WTC11 (cell line): ENCODE measurements at places on chromosomes 1 and 21.

DNA sequence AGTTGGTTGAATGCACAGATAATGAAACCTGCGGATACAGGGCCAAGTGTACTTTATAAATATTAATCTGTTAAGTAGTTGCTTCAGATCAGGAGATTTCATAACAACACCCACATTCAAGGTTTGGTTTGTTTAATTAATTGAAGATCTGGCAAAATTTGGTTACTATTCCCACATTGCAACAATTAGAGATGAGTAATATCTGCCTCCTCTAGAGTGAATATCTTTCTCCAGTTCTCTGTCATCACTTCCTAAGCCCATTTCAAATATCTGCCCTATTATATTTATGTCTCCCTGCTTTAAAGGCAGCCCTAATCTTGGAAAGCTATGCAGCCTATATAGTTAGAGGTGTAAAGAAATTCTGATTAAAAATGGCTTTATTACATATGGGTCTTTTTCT is 61.4 kb downstream of the PPP2R5A start:
- H3K4me3 ChIP-seq: no peak overlapping the region
- no peak overlapping the region for H3K27ac ChIP-seq
- no peak for DNase-seq
- H3K27me3 ChIP-seq: no peaks in the 10 kb centered on the region
- H3K36me3 ChIP-seq: peaks cover 3% of the 10 kb centered on the region
- H3K4me1 ChIP-seq: no peaks in the 10 kb centered on the region

DNA sequence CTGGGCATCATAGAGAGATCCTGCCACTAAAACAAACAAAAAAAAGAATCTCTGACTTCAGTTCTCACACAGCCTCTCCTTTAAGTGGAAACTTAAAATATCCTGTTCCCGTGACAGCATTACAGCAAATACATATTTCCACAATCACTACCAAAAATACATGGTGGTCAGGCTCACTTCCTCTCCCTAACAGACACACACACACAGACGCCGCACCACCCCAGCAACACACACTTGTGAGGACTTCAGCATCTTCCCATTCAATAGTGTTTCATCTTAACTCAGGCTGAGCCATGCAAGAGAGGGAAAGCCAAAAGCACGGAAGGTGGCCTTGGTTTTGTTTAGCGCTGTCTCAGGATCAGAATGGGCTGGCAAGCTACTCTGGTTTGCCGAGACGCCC is 21.9 kb downstream of the KIAA1614 start:
- no peaks in the 10 kb centered on the region for H3K36me3 ChIP-seq
- H3K27me3 ChIP-seq: no peaks in the 10 kb centered on the region; the same call in 1 of the 2 replicates
- H3K4me1 ChIP-seq: peaks cover 9% of the 10 kb centered on the region
- no peak for DNase-seq

DNA sequence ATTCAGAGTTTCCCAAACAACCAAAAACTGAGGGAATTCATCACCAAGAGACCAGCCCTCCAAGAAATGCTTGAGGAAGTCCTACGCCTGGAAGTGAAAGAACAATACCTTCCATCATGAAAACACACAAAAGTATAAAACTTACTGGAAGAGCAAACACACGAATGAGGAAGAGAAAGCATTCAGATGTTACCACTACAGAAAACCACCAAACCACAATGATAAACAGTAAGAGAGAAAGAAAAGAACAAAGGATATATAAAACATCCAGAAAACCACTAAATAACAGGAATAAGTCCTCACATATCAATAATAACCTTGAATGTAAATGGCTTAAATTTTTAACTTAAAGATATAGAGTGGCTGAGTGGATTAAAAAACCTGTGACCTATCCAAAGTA is 58.5 kb upstream of the BCL10 start:
- no peak for DNase-seq
- H3K27ac ChIP-seq: no peak overlapping the region; the same call in 1 of the 2 replicates
- H3K36me3 ChIP-seq: peaks cover 6% of the 10 kb centered on the region
- H3K4me1 ChIP-seq: peaks cover 23% of the 10 kb centered on the region
- no peaks in the 10 kb centered on the region for H3K27me3 ChIP-seq
- no peak overlapping the region for H3K4me3 ChIP-seq

DNA sequence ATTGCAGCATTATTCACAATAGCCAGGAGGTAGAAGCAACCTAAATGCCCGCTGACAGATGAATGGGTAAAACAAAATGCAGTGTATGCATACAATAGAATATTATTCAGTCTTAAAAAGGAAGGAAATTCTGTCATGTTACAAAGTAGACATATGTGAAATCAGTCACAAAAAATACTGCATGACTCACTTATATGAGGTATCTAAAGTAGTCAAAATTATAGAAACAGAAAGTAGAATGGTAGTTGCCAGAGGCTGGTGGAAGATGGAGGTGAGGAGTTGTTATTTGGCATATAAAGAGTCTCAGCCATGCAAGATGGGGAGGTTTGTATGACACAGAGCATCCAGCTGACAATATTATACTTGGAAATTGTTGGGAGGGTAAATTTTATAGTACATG is 43.0 kb upstream of the EGLN1 start:
- no peak for DNase-seq
- no peak overlapping the region for H3K27ac ChIP-seq
- H3K4me3 ChIP-seq: no peak overlapping the region
- peaks cover 25% of the 10 kb centered on the region for H3K36me3 ChIP-seq

DNA sequence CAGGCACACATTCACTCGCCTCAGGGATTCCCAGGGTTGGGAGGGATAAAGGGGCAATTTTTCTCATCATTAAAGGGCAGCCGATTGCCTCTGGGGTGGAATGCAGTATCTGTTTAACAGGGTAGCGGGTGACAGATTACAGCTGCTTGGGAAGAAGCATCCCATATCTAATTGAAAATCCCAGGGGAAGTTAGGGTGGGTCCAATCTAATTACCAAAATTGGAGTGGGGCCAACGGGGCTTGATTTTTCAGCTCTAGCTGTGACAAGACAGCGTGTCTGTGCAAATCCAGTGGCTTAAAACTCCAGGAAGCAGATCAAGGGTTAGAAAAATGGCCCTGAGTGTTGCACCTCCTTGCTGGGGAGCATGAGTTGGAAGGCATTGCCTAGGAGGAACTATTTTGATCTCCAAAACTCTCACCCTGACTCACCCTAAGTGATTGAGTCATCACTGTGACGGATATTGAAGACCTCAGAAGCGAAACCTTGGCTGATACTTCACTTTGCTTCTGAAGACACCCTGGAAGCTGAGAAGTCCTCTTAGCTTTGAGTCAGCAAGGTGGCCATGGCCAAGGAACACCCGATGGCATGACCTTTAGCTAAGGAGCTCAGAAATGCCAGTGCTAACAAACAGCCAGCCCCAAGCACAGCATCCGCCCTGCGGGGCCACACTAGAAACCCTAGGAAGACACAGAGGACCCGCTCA is 46.0 kb downstream of the GRHL3 start:
- peak overlapping the region; percentile 52; the same call in 1 of the 2 replicates for H3K27ac ChIP-seq
- no peak overlapping the region for H3K4me3 ChIP-seq
- H3K4me1 ChIP-seq: peaks cover 3% of the 10 kb centered on the region; the same call in 1 of the 2 replicates
- DNase-seq: no peak
- no peaks in the 10 kb centered on the region for H3K27me3 ChIP-seq

DNA sequence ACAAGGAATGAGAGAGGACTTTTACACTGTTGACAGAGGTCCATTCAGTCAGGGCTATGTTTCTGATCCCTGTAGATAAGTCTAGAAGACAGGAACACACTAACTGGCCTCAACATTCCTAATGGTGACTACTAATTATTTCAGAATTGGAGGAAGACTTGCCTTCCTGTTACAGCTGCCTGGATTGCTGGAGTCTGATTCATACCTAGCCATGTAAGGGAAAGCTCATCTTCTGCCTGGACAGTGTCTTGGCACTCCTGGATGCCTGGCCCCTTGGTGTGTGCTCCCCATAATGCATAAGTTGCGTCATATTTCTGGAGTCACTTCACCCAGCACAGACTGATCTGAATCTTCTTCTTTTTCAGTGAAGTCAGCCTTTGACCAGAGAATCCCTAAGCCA is 326.0 kb upstream of the RUNX1 start:
- no peak overlapping the region for H3K27ac ChIP-seq
- peaks cover 5% of the 10 kb centered on the region for H3K4me1 ChIP-seq
- no peak overlapping the region for H3K4me3 ChIP-seq
- DNase-seq: no peak
